AG04449 (cell line): ENCODE measurements at places on chromosomes 5 and 9.

- no peak for DNase-seq
Measured at GRCh38 chr5:57513785-57514184, 31.2 kb upstream of the ACTBL2 start.

- DNase-seq = no peak
Measured at GRCh38 chr5:172616730-172617129, 24.3 kb upstream of the NEURL1B start.

DNA sequence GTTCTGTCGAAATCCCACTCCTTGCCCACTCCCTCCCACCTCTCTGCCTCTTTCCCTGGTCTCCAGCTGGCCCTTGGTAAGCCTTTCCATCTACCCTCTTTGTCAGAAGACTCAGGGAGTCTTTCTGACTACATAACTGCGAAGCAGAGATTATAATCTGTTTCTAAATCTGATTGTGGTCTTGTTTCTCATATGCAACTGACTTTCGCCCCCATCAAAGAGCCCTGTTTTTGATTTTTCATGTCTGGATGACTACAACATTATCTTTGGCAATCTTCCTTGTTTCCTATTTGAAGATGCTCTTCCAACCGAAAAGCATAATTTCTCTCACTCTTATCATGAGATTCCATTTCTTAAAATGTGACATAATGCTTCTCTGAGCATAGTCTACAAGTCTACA is 218.2 kb upstream of the ADAMTSL1 start:
- no peak for DNase-seq

DNA sequence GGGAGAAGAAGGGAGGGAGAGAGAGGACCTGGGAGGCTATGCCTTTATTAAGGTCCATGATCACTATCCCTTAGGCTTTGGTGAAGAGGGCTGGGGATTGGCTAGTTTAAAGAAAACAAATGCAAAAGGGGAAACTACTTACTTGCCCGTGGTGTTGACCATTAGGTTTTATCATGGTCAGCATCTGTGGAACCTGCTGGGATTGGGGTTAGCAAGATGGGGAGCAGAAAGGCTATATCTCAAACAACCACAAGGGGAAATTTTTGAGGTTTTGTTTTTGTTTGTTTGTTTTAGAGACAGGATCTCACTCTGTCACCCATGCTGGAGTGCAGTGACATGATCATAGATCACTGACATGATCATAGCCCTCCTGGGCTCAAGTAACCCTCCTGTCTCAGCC is 9.0 kb upstream of the RAD23B start:
- DNase-seq = no peak

GRCh38 chr5:172455087-172455381 is 709 bp upstream of the SH3PXD2B start:
- DNase-seq = no peak
